ENCODE measurements at places on chromosomes 13 and 19.

DNA sequence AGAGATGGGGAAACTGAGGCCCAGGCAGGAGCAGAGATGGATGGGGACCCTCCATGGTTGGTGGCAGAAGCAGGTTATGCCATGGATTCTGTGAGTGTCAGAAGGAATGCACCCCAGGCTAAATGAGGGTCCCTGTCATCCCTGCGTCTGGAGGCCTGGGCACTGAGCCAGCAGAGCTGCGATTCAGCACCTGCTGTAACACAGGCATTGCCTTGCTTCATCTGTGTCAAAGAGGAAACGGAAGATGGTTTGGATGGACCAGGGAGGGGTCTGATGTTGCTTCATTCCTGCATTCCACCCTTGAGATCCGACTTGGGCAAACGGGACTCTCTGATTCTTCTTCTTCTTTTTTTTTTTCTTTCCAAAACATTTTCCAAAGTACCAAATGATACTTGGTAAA is 1.2 kb downstream of the C5AR1 start:
- no peak for DNase-seq

- peak; percentile 18 for DNase-seq
Measured at GRCh38 chr13:72565893-72566292, 161.5 kb downstream of the MZT1 start.

GRCh38 chr13:37029617-37030016 is 29.0 kb downstream of the EXOSC8 start:
- DNase-seq, result no peak

GRCh38 chr19:1217366-1217765 is 11.8 kb downstream of the STK11 start:
- no peak for DNase-seq

- DNase-seq, result no peak
Measured at GRCh38 chr19:7734220-7735203, 2.6 kb upstream of the CLEC4G start.

DNA sequence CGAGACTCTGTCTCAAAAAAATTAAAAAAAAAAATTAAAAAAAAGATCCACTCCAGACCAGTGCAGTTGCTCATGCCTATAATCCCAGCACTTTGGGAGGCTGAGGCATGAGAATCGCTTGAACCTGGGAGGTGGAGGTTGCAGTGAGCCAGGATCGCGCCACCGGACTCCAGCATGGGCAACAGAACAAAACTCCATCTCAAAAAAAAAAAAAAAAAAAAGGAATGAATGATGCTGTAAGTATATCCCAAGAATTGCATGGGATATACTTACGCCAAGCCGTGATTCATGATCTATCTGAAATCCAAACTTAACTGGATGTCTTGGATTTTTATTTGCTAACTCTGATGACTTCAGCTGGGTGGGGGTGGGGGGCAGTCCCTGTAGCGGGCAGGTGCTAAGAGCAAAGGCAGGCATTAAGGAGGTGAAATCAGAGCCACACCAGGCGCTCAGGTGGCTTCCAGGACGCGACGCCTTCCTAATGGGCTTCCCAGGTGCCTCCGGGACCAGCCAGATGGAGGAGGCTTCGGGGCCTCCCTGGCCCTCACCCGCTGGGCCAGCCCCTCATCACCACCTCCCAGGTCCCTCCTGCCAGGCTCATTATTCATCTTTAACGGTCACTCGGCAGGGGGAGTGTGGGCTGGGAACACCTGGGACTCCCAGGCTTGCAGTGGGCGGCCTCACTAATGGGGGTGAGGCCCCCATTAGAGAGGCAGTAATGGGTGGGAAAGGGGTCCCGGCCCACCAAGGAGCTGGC is 11.4 kb upstream of the FUT5 start:
- no peak for DNase-seq

DNA sequence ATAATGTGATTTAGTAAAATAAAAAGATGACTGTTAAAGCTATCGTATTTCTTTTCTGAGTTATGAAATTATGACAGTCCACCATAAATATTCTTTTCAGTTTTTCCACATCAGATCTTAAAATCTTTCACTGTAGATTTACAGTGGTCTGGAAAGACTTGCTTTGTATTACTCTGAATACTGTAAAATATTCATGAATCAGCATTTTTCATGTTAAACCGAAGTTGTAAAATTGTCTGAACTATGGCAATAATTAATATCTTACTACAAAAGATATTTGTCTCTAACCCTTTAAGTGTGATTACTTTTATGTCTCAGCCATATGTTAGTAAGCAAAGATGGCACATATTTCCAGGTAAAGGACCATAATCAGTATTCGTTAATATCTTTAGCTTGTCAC is 1397.2 kb upstream of the PCDH9 start:
- no peak for DNase-seq

- DNase-seq, result no peak
Measured at GRCh38 chr19:48953990-48954594, 583 bp upstream of the BAX start.

- no peak for DNase-seq
Measured at GRCh38 chr13:46620029-46620428, 67.1 kb downstream of the LRCH1 start.

- no peak for DNase-seq
Measured at GRCh38 chr19:45473682-45474605, 6.1 kb downstream of the FOSB start.

DNA sequence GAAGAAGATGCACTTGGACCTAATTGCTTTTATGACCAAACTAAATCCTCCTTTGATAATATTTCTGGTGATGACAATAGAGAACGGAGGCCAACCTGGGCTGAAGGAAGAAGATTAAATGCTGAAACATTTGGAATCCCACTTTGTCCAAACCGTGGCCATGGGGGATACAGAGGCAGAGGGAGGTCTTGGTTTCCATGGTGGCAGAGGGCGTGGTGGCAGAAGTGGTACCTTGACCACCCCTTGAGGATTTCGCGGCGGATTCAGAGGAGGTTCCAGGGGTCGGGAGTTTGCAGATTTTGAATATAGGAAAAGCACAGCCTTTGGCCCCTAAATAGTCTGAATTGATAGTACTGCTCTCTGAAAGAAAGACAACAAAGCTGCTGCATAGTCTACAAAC is 7.2 kb upstream of the LILRB3 start:
- DNase-seq, result no peak

- peak; percentile 91 for DNase-seq
Measured at GRCh38 chr13:109720758-109721184, 65.6 kb downstream of the IRS2 start.

GRCh38 chr13:48449656-48450055 is 36.7 kb upstream of the LPAR6 start:
- DNase-seq, result no peak

DNA sequence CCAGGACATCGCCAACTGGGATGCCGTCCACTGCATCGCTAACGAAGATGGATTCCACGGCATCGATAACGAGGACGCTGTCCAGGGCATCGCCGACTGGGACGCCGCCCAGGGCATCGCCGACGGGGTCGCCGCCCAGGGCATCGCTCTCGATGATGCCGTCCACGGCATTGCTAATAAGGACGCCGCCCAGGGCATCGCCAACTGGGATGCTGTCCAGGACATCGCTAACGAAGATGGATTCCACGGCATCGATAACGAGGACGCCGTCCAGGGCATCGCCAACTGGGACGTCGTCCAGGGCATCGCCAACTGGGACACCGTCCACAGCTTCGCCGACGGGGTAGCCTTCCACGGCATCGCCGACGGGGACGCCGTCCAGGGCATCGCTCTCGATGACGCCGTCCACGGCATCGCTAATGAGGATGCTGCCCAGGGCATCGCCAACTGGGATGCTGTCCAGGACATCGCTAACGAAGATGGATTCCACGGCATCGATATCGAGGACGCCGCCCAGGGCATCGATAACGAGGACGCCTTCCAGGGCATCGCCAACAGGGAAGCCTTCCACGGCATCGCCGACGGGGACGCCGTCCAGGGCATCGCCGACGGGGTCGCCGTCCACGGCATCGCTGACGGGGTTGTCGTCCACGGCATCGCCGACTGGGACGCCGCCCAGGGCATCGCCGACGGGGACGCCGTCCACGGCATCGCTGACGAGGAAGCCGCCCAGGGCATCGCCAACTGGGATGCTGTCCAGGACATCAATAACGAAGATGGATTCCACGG is 948.4 kb downstream of the TUBA3C start:
- no peak for DNase-seq

GRCh38 chr19:14174883-14175282 is 31.1 kb downstream of the ADGRL1 start:
- no peak for DNase-seq

- no peak for DNase-seq
Measured at GRCh38 chr19:16737911-16738310, 18.3 kb downstream of the NWD1 start.

GRCh38 chr13:60583196-60583888 is 186.3 kb downstream of the TDRD3 start:
- no peak for DNase-seq

- no peak for DNase-seq
Measured at GRCh38 chr19:10124429-10124828, 4.7 kb upstream of the EIF3G start.

DNA sequence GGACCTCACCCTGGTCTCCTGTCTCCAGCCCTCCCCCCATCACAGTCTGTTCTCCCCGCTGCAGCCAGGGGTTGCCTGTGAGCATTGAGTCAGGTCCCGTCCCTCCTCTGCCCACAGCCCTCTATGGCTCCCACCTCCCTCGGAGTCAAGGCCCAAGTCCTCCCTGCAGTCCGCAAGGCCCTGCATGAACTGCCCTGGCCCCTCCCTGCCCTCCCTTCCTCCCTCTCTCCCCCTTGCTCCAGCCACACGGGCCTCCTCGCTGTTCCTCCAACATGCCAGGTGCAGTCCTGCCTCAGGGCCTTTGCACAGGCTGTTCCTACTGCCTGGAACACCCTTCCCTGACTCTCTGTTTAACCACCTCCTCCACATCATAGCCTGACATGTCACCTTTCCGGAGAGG is 2.8 kb downstream of the TINCR start:
- DNase-seq, result no peak

- DNase-seq, result peak; percentile 71
Measured at GRCh38 chr19:40578442-40578908, 1.8 kb downstream of the SHKBP1 start.

- DNase-seq, result no peak
Measured at GRCh38 chr19:55635334-55635717, 5.5 kb upstream of the ZNF580 start.

- DNase-seq, result peak; percentile 50
Measured at GRCh38 chr19:55641426-55642152, 787 bp downstream of the ZNF580 start.

- peak; percentile 27 for DNase-seq
Measured at GRCh38 chr19:7224209-7224686, 70.0 kb downstream of the INSR start.

GRCh38 chr13:110341445-110342244 is 34.6 kb downstream of the COL4A2 start:
- no peak for DNase-seq

- peak; percentile 42 for DNase-seq
Measured at GRCh38 chr19:36113894-36114720, 568 bp downstream of the POLR2I start.

DNA sequence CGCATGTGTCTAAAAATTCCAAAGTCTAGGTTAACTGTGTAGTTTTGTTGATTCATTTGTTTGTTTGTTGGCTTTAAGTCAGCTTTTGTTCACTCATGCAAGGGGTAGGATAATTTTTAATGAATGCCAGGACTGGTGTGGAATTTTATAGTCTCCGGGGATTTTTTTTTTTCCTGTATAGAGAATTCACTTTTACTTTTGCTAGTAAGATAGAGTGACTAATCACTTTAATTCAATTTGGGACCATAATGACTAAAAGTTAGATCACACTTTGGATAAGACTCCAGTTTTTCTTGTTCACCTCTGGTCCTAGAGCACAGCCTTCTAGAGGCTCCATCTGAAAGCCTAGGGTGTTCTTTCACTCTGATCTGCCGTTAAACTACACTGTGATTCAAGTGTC is 1690.0 kb downstream of the PCDH9 start:
- no peak for DNase-seq

DNA sequence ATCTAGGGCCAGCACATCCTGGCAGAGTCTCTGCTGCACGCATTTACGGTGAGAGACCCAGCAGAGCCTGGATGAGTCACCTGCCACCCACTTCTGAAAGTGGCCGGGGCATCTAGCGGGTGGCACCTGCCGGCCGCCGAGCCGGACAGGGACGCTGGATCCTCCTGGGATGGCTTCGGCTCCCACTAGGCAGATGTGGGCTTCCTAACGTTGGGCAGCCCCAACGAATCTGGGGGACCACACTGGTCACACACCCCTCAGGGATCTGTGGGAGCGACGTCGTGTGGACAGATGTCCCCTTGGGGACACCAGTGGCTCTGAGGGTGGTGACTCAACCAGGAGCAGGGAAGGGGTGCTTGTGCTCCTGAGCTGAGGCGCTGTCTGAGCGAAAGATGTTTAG is 32.2 kb downstream of the TMEM255B start:
- DNase-seq, result no peak

DNA sequence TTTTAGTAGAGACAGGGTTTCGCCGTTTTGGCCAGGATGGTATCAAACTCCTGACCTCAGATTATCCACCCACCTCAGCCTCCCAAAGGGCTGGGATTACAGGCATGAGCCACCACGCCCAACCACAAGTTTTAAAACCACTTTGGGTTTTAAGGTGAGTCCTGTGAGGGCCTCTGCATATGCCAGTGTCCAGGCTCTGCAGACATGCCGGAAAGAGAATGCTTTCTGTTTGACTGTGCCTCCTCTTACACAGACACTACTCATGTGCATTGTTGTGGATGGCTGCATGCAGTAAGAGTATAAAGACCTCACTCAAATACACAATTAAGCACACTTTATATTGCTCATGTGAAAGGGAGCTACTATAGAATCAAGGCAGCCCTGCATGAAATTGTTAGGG is 20.8 kb upstream of the SLC25A30 start:
- no peak for DNase-seq

DNA sequence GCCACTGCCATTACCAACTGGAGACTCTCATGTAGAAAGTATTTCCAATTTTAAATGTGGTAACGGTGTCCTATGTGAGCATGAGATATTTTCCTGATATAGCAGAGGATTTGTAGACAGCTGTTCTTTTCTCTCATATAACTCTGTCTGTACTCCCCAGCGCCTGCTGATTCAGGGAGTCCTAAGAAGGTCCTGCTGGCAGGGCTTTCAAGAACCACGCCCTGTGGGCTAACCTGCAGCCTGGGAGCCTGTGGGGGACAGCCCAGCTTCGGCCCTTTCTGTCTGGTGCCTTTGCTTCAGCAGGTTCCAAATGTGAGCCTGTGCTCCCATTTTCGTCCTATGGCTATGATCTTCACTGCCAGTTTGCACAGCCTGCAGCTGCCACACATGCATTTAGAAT is 316.8 kb downstream of the ATP8A2 start:
- no peak for DNase-seq

All from NCI-H526 treated with DMSO at 0.1 percent for 48 hours (cell line).